ENCODE measurements at places on chromosomes 13 and 19.

DNA sequence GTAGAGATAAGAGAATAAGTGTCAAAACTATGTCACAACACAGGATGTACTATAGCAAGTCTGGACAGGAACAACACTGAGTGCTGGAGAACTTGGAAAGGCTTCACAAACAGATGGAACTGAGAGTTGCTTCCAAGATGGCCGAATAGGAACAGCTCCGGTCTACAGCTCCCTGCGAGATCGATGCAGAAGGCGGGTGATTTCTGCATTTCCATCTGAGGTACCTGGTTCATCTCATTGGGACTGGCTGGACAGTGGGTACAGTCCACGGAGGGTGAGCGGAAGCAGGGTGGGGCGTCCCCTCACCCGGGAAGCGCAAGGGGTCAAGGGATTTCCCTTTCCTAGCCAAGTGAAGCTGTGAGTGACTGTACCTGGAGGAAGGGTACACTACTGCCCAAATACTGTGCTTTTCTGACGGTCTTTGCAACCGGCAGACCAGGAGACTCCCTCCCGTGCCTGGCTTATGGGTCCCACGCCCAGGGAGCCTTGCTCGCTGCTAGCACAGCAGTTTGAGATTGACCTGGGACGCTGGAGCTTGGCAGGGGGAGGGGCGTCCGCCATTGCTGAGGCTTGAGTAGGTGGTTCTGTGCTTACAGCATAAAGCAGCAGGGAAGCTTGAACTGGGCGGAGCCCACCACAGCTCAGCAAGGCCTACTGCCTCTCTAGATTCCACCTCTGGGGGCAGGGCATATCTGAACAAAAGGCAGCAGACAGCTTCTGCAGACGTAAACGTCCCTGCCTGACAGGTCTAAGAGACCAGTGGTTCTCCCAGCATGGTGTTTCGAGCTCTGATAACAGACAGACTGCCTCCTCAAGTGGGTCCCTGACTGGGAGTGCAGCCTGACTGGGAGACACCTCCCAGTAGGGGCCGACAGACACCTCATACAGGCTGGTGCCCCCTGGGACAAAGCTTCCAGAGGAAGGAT lies 46.0 kb downstream of the USP12 start:
- DNase-seq: no peak

DNA sequence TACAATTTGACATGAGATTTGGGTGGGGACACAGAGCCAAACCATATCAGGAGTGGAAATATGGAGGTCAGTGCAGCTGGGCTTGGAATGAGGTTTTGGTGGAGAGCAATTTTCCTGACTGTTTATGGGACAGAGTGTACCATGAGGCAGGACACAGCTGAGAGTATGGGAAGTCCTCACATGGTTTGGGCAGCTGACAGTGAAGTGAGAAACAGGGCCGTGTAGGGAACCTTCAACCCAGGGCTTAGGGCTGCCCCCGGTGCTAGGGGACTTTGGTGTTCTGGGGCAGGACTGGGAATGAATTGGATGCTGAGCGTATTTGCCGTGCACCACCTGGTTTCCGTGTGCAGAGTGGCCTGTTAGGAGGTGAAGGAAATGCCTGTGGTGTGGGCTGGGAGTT lies 6.1 kb downstream of the ZNF548 start:
- no peak for DNase-seq

GRCh38 chr13:114161644-114162532 lies 17.2 kb upstream of the CFAP97D2 start:
- DNase-seq: peak; percentile 30

DNA sequence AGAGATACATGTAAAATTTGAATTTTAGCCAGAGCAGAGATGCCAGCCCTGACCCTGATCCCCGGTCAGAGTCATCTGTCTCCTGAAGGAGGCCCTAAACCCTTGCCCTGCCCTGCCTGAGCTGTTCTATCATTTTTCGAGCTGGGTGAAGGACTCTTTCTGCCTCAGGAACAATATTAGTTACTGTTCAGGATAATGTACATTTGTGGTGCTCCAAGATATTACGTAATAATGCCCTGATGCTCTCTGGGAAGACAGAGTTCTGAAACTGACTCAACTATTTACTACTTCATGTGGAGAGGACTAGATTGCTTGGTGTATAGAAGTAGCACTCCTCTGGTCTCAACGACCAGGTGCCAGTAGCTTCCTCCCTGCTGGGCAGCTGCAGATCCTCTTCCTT lies 37.9 kb upstream of the UBL3 start:
- peak; percentile 16 for DNase-seq

- no peak for DNase-seq
Measured at GRCh38 chr13:68713394-68713793, 1394.2 kb upstream of the ATXN8OS start.
